Mesendoderm (in vitro differentiated cells): ENCODE measurements at places on chromosomes 1 and 21.

- DNase-seq = no peak
- peaks cover 43% of the 10 kb centered on the region for H3K36me3 ChIP-seq
- H3K4me1 ChIP-seq = no peaks in the 10 kb centered on the region
- no peak overlapping the region for H3K4me3 ChIP-seq
These were observed 30.1 kb downstream of the RCC2 start for GRCh38 chr1:17409391-17409811.

- peak; percentile 98 for DNase-seq
- no peaks in the 10 kb centered on the region for H3K36me3 ChIP-seq
- no peak overlapping the region for H3K27ac ChIP-seq
- H3K27me3 ChIP-seq = no peaks in the 10 kb centered on the region
- no peak overlapping the region for H3K4me3 ChIP-seq
These were observed 14.4 kb downstream of the CELSR2 start for GRCh38 chr1:109263597-109264378.

- H3K4me1 ChIP-seq = no peaks in the 10 kb centered on the region
- no peak overlapping the region for H3K27ac ChIP-seq
- H3K36me3 ChIP-seq = no peaks in the 10 kb centered on the region
- H3K4me3 ChIP-seq = no peak overlapping the region
These were observed 86.3 kb downstream of the LHX9 start for GRCh38 chr1:198003468-198003867.

DNA sequence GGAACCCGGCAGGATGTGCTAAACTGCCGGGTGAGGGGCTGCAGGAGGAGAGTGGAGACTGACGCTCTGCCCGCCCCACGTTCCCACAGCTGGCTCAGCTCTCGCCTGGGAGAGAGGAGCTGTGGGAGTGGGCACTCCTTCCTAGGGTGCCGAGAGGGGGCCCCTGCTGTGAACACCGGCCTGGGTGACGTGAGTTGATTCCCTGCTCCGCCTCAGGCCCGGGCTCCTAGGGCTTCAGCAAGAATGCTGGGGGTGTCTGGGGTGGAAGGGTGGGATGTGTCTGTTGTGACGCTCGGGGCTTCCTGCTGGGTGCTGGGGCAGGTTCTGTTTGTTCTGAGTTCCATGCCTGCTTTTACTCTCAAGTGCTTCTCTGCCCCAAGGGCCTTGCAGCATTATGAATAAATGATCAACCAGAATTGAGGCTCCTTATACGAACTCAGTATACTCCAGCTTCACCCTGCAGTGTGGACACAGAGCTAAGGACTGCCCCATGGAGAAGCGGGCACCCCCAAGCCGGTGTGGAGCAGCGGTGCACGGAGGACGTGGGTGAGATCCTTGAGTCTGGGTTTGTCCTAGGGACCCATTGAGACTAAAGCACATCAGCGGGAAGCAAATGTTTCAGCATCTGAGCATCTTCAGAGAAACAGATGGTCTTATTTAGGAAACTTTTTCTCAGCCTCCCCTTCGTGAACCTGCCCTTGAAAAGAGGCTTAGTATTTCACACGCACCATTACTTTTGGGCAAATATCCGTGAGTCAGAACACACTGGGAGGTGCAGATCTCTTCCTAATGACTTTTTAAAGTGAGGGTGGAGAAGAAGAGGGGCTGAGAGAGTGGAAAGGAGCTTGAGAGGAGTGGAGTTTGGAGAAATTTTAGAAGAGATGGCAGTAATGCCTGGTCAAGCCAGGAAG lies 41.7 kb downstream of the SYT6 start:
- H3K4me3 ChIP-seq = no peak overlapping the region
- no peaks in the 10 kb centered on the region for H3K27me3 ChIP-seq
- DNase-seq = no peak
- peak overlapping the region; percentile 58 for H3K27ac ChIP-seq
- H3K36me3 ChIP-seq = no peaks in the 10 kb centered on the region

DNA sequence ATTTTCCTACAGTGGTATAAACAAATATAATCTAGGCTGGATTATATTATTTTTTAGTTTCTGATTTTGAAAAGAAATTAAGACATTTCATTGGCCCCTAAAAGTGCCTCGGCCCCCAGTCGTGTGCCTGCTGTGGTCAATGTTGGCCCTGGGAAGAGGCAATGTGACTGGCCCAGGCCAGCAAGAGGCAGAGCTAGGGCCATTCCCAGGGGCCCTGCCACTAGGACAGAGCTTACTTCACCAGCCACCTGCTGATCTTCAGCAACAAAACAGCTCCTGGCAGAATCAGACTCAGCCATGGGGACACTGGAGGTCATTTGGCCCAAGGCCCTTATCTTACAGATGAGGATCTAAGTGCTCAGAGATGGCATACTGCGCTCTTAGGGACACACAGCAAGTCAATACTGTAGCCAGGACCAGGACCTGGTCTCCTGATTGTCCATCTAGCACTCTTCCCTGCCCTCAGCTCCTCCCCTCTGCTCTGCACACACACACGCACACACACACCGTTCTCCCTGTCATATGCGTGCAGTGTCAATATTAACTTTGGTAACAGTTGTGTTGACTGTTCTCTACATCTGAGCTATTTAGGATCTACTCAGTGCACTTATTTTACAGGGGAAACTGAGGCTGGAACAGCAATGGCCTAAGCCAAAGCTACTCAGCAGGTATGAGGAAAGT lies 16.6 kb upstream of the KLHDC7A start:
- H3K36me3 ChIP-seq = no peaks in the 10 kb centered on the region
- DNase-seq = no peak
- no peaks in the 10 kb centered on the region for H3K4me1 ChIP-seq
- no peak overlapping the region for H3K27ac ChIP-seq

DNA sequence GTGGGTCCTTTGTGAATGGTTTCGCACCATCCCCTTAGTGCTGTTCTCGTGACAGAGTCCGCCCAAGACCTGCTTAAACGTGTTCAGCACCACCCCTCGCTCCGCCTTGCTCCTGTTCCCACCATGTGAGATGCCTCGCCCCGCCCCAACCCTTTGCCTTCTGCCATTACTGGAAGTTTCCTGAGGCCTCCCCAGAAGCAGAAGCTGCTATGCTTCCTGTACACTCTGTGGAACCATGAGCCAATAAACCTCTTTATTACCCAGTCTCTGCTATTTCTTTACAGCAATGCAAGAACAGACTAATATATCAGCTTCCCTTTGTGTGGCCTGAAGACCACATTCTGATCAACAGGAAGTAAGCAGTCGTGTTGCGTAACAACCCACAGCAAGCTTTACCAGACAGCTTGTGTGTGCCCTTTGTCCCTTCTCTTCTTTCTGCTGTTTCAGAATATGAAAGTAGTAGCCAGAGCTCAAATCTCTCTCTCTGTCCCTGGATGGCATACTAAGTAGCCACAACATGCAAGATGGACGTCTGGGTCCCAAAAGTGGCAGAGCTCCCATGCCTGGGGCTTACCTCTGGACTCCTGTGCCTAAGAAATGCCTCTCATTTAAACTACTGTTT lies 14.1 kb downstream of the HENMT1 start:
- H3K27me3 ChIP-seq = no peaks in the 10 kb centered on the region
- DNase-seq = peak; percentile 28
- peaks cover 6% of the 10 kb centered on the region for H3K4me1 ChIP-seq
- no peak overlapping the region for H3K4me3 ChIP-seq
- H3K36me3 ChIP-seq = no peaks in the 10 kb centered on the region

DNA sequence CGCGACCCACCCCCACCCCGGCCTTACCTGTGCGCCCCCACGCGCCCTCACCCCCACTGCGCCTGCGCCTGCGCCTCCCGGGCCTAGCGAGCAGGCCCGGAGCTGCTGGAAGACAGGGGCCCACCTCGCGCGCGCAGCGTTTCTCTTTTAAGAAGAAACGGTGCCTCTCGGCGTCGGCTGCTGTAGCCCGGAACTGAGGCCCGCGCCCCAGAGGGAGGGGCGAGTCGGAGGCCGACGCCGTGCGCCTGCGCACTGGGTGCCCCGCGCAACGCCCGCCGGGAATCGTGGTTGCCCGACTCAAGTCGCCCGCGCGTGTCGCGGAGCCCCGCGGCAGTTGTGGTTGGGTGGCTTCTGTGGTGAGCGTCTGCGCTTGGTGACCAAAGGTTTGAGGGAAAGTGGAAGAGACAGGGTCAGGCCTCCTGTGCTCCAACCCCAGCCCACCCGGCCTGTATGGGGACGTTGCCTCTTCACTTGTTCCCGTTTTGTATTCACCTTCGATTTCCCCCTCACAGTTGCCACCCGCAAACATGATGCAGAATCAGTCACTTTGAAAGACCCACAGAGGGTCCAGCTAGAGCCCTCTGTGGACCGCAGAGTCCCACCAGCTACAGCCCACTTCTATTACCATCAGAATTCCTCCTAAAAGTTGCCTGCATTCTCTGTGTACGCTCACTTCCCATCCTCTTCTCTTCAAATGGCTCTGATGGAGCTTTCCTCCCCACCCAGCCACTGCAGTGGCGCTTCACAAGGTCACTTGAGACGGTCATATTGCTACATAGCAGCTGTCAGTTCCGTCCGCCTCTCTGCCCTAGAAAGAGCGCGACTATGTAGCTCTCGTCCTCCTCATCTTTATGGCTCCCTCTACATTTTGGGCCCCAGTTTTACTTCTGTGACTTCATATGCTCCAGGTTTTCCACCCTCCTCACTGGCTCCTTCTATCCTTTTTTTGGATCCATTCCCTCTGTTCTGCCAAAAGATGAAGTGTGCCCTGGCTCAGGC lies at the start of gene ZNF692:
ZNF692 (minus strand) TSS at position 195 of the 999 bp plus-strand sequence. CDS start 776 bp downstream, outside the sequence.
- peaks cover 3% of the 10 kb centered on the region for H3K4me1 ChIP-seq
- DNase-seq = peak; percentile 98
- H3K36me3 ChIP-seq = no peaks in the 10 kb centered on the region

GRCh38 chr21:39003982-39004633 lies 179.1 kb downstream of the PSMG1 start:
- no peak overlapping the region for H3K27ac ChIP-seq
- H3K27me3 ChIP-seq = no peaks in the 10 kb centered on the region
- DNase-seq = peak; percentile 51
- H3K4me1 ChIP-seq = no peaks in the 10 kb centered on the region

- no peak overlapping the region for H3K4me3 ChIP-seq
- no peak for DNase-seq
- peaks cover 13% of the 10 kb centered on the region for H3K4me1 ChIP-seq
- peaks cover 42% of the 10 kb centered on the region for H3K36me3 ChIP-seq
These were observed 4.6 kb downstream of the LRP8 start for GRCh38 chr1:53323316-53323715.

DNA sequence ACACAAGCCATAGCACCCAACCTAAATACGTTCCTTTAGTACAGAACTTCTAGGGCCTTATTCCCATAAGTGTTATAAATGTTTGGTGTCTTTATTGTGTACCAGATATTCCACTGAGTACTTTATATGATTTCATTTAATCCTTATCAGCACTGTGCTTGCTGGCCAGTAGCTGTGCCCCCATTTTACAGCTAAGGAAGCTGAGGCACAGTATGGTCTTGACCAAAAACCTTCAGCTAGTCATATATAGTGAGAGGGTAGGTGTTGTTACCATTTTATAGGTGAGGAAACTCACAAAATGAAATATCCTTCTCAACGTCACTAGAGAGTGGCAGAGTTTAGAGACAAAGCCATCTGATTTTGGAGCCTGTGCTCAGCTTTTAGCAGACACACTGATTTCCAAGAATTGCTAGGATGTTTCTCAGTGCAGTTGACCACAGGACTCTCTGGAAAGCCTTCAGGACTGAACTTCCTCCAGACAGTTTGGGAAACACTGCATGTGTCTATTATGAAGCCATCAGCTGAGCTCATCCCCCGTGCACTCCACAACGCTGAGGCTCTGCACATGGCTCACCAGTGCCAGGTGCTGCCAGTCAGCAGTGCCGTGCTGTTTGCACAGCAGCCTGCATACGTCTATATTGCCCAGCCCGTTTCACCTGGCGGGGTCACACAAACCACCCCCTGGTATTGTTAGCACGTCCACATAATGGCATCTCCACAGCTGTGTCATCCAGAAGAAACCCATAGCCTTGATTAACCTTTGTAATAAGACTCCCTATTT lies 15.4 kb downstream of the NPPA start:
- H3K4me1 ChIP-seq = no peaks in the 10 kb centered on the region
- peaks cover 20% of the 10 kb centered on the region for H3K36me3 ChIP-seq
- H3K27me3 ChIP-seq = no peaks in the 10 kb centered on the region
- DNase-seq = no peak
- no peak overlapping the region for H3K4me3 ChIP-seq

DNA sequence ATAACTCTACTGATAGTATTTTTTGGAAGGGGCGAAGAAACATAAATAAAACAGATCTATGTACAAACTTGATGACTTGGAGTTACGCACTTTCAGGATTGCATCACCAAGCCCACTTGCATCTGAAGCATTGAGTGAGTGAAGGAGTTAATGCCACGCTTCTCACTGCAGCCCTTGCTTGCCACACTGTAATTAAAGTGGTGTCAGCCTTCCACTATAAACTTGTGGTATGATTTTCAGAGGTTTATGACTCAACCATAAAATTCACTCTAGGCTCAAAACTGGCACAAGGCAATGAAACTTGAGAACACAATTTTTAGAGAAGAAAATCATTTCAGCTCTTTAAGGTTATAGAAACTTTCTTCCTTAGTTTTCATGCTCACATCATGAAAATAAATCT lies 93.9 kb upstream of the PRMT6 start:
- no peaks in the 10 kb centered on the region for H3K27me3 ChIP-seq
- H3K4me1 ChIP-seq = no peaks in the 10 kb centered on the region
- no peak overlapping the region for H3K4me3 ChIP-seq
- H3K27ac ChIP-seq = no peak overlapping the region

DNA sequence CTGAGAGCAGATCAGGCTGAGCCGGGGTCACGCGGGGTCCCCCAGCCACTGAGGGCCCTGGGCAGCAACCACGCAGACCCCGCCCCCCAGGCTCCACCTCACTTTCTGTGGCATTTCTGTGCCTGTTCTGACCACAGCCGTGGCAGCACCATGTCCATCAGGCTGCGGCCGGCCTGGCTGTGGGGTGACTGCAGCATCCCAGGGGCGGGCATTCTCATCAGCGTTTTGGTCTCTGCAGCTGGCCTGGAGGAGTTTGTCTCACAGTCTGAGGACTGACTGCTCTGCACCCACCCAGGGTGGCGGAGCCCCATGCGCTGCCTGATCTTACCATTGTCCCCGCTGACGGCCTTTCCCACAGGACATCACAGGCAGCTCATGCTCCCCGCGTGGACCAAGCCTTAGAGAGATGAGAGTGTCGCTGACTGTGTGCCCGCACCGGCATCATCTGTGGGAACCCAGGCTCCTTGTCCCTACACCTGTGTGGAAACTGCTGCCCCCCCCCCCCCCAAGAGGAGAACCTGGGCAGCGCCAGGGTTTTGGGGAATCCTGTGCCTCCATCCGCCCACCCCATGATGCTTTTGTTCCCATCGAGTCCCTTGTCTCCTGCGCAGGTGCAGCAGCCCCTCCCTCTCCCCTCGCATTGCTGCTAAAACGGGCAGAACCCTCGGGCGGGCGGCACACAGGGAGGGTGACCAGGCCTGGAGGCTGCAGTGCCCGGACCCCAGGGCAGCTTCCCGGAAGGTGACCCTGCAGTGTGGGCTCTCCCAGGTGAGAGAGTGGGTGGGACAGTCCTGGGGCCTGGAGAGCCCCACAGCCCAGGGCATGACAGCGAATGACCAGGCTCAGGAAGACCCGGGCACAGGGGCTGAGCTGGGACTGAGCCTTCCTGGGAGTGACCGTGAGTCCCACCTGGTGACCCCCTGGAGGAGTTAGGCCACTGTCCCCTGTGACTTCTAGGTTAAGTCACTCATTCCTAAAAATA lies 1.8 kb downstream of the KRTAP10-1 start:
- H3K36me3 ChIP-seq = no peaks in the 10 kb centered on the region
- no peak overlapping the region for H3K4me3 ChIP-seq
- no peaks in the 10 kb centered on the region for H3K27me3 ChIP-seq
